Tibial nerve (tissue), 4 donors: ENCODE measurements at places on chromosomes 7 and 10. TPM values are rescaled to one million over a fixed set of nuclear protein-coding genes. Genes with fewer than 3 reads are reported as not detected.

Gene CCDC146
- total RNA-seq = 17.6 TPM

Gene UNCX
- total RNA-seq = not detected

Gene PPP1R3A
- not detected for total RNA-seq

Gene KLF14
- not detected for total RNA-seq

Gene GNG11
- total RNA-seq = 22.5 TPM

Gene SYCE1
- total RNA-seq = not detected

Gene ETV1
- total RNA-seq = 10.2 TPM

Gene ITIH5
- 20.7 TPM for total RNA-seq

Gene GBX1
- not detected for total RNA-seq

Gene GPR141
- not detected for total RNA-seq

Gene HOXA1
- total RNA-seq = 2.1 TPM

Gene CELF2
- 123 TPM for total RNA-seq

Gene ITPRID1
- not detected for total RNA-seq

Gene ACTA2
- total RNA-seq = 708 TPM

Gene HOXA4
- total RNA-seq = 4.4 TPM

Gene NODAL
- total RNA-seq = not detected

Gene AUTS2
- total RNA-seq = 87.9 TPM

Gene INA
- total RNA-seq = not detected

Gene DKK1
- total RNA-seq = 2.3 TPM

Gene SMIM30
- total RNA-seq = 21.3 TPM

Gene AKR1E2
- 12.7 TPM for total RNA-seq

Gene ZNF680
- total RNA-seq = 23.4 TPM

Gene PCDH15
- total RNA-seq = not detected

Gene SH2D4B
- not detected for total RNA-seq

Gene CPA4
- total RNA-seq = not detected

Gene CDK5
- 9.8 TPM for total RNA-seq

Gene SHH
- total RNA-seq = 16.2 TPM

Gene ACADSB
- total RNA-seq = 17.4 TPM

Gene PDZD7
- 1.6 TPM for total RNA-seq

Gene PROSER2
- 71.1 TPM for total RNA-seq

Gene ANKIB1
- total RNA-seq = 36.1 TPM

Gene TDRD1
- not detected for total RNA-seq

Gene HSPA12A
- 137 TPM for total RNA-seq

Gene PRTFDC1
- 1.1 TPM for total RNA-seq

Gene HOGA1
- 31.6 TPM for total RNA-seq

Gene TBXAS1
- total RNA-seq = 39.6 TPM

Gene FEZF1
- not detected for total RNA-seq

Gene CISD1
- 9.0 TPM for total RNA-seq
